Activated T-helper 1 cell treated with anti-CD3 and anti-CD28 coated beads, Interleukin-2, amount 50 U/mL, for 16 hours (primary cell): ENCODE measurements at places on chromosomes 16 and 17.
A peak's percentile ranks its signal among the peaks of the same experiment; 100 is the strongest.

- DNase-seq = no peak
Observed at GRCh38 chr17:34556384-34556783, 23.0 kb upstream of the TMEM132E start.

DNA sequence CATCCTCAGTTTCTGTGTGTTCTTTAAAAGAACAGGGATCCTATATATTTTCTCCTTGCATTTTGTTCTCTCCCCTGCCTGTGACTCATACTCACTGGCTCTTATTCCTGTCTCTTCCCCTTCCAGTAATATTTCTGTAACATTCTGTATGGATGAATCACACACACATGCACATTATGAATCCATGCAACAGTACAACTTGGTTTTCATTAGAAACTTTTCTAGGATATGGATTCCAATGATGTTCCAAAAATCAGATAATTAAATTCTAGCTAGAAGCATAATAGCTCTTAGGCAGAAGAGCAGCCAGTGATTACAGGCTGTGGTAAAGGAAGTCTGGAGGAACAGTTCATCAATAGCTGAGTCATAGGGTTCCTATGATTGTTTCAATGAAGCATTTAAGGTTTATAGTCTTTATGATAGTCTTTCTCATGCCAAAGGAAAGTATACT lies 119.6 kb upstream of the PMFBP1 start:
- DNase-seq = no peak

DNA sequence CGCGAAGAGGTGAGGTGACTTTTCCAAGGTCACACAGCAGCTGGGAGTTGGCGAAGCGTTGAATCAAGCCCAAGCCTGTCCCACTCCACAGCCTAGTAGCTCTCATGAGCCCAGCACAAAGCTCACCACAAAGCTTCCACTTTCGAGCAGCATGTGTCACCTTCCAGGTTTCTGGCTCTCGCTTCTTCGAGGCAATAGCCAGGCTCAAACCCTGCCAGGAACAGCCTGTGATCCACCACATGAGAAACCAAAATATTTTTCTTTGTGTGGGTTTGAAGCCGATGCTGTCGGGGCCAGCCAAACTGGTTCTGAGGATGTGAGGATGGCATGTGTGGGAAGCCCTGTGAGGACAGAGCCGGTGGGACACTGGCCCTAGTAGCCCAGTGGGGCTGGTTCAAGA lies 68.1 kb downstream of the COG7 start:
- DNase-seq = no peak

DNA sequence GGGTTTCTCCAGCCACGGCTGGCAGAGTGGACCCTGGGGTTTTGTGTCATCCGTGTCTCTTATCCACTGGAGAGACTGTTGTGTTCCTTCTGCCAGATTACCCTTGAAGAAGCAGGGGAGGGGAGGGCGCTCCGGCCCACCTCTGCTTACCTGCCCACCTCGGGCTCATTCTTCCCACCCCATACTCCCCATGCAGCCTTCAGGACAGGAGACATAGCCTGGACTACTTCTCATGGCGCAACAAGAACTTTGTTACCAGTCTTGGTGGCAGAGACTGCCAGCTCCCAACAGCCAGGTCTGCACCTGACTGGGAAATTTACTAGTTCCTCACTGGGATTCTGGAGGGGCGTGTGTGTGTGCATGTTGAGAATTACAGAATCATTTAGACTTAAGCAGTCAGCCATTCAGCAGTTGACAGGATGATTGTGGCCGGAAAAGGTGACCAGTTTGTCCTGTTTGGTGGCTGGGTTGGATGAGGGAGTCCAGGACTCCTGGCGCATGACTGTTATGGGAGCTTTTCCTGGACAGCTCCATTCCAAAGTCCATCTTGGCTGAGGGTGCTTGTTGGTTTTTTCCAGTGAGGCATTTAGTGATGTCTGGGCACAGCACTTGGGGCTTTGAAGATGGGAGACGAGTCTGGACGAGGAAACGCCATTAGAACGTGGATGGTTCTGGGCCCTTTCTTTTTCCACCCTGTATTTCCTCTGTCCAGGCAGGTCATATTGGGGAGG lies 8.7 kb downstream of the GSE1 start:
- no peak for DNase-seq

DNA sequence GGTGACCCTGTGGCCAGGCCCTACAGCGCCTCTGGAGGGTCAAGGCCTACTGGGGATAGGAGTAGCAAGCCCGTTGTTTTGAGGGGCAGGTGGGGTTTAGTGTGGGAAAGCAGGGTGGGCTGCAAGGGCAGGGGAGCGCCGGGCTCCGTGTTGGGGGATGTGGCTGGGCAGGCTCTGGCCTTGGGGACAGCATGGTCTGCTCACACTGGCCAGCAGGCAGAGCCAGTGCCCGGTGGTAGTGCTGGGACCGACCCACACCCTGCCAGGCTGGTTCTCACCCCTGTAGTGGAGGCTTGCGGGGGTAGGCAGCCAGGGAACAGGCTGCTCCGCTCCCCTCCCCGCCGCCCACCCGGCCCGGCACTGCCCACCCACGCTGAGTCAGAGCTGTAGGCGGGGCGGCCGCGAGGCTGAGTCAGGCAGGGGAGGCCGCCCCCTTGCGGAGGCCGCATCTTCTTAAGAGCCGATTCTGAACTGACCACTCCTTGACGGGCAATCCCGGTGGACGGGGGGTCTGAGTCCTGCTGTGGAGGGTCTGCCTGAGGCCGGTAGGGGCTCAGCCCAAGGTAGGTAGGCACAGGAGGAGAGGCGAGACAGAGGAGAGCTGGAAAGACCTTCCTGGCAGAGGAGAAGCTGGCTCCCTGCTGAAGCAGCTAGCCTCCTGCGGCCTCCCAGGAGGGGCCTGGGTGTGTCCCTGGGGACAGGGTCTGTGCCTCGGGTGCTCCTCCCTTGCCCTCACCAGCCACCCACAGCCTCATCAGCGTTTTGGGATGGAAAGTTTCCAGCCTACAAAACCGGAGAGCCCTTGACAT lies 62.4 kb downstream of the BAIAP2 start:
- DNase-seq = peak; percentile 57

- DNase-seq = no peak
Observed at GRCh38 chr17:57138956-57139576, 54.0 kb downstream of the AKAP1 start.
